ENCODE measurements at places on chromosomes 2 and 18.

DNA sequence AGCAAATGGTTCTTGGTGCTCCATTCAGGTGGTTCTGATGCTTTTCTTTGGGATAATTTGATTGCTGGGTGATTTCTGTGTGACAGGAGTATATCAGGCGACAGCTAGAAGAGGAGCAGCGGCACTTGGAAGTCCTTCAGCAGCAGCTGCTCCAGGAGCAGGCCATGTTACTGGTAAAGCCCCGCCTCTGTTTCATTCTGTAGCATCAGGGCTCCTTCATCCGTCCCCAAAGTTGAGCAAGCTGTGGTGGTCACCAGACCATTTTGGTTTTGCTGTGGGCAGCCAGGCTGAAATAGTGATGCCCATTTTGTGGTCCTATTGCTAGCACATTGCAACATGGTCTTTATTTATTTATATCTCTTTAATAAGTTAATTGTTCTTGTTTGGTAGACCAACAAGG lies 132.8 kb upstream of the IL1R2 start:
- no peak for DNase-seq

- DNase-seq = no peak
Measured at GRCh38 chr2:237446338-237446665, 32.3 kb upstream of the COL6A3 start.

DNA sequence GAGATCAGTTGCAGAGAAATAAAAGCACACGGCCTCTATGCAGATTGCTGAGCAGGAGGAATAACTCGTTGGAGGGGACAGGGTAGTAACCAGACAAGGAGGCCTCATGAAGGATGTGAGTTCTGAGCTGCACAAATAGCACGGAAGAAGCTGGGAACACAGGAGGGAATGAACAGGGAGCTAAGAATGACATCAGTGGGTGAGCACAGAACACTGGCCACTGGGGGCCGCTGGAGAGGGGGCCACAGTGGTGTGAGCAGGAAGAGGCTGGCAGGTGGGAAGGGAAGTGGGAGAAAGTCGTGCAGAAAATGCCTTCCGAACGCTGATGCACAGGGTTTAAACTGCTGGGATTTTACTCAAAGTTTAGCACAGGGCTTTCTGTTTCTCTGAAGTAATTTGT lies 61.0 kb downstream of the ZAP70 start:
- no peak for DNase-seq

DNA sequence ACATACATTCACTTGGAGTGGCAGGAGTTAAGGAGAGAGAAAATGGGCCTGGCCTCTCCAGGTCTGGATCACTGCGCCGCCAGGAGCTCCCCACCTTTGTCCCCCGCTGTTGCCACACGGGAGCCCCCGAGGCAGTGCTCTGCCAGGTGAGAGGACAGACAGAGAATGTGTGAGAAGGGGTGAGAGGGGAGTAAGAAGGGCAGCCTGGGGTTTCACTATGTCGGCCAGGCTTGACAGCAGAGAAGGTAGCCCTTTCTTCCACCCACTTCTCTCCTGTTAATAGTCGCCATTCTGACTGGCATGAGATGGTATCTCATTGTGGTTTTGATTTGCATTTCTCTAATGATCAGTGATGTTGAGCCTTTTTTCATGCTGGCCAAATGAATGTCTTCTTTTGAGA lies 26.2 kb upstream of the ARHGEF4 start:
- DNase-seq = no peak

DNA sequence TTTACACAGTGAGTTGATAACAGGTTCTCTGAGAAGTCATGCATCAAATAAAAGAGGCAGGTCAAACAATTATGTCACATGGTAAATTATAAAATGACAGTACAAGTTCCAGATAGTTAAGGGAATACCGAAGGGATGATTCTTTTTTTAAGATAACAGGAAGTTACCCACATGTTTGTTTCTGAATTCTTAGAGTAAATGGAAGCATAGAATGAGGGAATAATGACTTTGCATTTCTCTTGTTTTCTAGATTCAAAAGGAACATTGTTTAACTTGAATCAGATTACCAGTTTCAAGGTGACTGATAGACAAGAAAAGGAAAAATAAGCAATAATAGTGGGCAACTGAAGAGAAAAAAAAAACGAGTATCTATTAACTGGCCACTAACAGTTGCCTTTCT lies 124.5 kb downstream of the MIB1 start:
- DNase-seq = peak; percentile 21

DNA sequence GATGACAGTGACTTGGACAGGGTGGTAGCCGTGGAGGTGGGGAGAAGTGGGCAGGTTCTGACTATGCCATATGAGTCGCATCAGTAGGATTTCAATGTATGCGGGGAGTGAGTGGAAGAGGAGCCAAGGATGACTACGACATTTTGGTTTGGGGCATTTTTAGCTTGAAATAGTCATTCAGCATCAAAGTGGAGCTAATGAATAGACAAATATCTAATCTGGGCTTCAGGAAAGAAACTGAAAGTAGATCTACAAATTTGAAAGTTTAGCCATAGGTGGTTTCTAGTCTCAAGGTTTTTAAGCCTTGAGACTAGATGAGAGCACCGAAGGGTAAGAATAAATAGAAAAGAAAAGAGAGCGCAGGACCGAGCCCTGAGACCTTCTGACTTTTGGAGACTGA lies 58.3 kb downstream of the FEZ2 start:
- DNase-seq = peak; percentile 78

DNA sequence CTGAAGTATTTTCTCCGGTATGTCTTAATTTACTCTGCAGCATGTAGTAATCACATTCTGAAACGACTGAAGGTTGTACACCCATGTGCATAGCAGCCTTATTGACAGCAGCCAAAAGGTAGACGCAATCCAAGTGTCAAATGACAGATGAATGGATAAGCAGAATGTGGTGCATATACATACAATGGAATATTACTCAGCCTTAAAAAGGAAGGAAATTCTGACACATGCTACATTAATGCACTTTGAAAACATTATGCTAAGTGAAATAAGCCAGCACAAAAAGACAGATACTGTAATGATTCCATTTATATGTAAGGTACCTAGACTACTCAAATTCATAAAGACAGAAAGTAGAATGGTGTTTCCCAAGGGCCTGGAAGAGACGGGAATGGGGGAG lies 88.0 kb upstream of the EFEMP1 start:
- DNase-seq = no peak

DNA sequence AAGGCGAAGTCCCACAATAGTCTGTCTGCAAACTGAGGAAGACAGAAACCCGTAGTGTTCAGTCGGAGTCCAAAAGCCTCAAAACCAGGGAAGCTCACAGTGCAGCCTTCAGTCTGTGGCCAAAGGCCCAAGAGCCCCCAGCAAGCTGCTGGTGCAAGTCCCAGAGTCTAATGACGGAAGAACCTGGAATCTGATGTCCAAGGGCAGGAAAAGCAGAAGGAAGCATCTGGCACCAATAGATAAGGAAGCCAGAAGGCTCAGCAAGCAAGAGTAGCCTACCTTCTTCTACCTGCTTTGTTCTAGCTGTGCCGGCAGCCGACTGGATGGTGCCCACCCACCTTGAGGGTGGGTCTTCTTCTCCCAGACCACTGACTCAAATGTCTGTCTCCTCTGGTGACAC lies 21.8 kb downstream of the CFAP210 start:
- no peak for DNase-seq

DNA sequence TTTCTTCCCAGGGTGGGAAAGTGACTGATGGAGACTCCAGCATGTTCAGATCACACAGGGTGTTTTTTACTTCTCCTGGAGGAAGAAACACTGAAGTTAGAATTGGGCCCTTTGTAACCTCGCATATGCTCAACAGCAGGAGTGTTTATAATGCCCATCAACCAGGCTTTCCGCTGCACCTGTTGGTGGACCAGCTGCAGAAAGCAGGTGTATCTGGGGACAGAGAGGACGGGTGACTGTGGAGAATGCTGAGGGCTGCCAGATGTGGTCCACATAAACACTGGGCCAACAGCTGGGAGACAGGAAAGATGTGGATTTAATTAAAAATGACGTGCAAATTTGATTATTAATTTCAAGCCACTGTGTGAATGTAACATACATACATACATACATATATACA lies 335.5 kb upstream of the SPRED2 start:
- no peak for DNase-seq

DNA sequence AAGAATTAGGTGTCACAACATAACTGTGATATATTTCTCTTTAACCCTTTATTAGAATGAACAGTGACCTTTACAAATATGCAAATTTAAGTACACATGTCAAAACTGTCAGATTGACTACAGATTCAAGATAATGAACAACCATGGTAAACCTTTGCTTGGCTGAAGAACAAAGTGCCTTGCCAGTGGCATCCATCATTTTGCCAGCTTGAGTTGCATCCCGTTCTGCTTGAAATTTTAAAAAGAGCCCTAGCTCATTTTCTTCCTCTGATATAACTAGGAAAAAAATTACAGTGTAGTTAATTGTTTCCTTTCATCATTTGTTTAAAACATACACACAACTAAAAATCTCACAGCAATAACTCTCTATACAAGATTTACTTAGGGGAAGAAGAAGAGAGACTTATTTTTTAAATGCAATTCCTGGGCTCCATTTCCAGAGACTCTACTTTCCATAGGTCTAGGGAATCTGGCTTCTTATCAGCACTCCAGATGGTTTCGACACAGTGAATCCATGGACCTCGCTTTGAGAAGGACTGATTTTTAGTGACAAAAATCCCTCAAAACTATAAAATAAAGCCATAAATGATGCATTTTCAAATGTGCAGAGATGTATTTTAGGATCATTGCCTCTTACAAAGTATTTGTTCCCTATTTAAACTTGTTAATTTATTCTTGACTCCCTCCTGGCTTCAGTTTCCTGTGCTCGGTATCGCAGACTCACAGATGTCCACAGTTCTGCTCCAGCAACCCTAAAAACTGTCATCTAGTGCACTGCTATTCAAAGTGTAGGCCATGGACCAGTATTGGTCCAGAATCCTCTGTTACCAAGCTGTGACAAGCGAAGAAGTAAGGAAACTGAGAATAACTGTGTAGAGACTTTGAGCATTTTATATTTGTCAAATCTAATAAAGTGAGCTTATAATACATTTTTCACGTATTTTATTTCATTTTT lies 50.1 kb downstream of the ICA1L start:
- no peak for DNase-seq

- peak; percentile 53 for DNase-seq
Measured at GRCh38 chr2:144374163-144374661, 145.7 kb downstream of the ZEB2 start.

GRCh38 chr2:15273452-15273851 lies 287.7 kb downstream of the NBAS start:
- DNase-seq = no peak

- DNase-seq = no peak
Measured at GRCh38 chr2:231512222-231512621, 18.0 kb downstream of the NMUR1 start.

- DNase-seq = no peak
Measured at GRCh38 chr2:133675-134593, 87.6 kb upstream of the FAM110C start.

- DNase-seq = peak; percentile 32
Measured at GRCh38 chr2:166091439-166091838, 36.4 kb downstream of the SCN1A start.

- DNase-seq = no peak
Measured at GRCh38 chr2:128514555-128514955, 195.9 kb upstream of the HS6ST1 start.

DNA sequence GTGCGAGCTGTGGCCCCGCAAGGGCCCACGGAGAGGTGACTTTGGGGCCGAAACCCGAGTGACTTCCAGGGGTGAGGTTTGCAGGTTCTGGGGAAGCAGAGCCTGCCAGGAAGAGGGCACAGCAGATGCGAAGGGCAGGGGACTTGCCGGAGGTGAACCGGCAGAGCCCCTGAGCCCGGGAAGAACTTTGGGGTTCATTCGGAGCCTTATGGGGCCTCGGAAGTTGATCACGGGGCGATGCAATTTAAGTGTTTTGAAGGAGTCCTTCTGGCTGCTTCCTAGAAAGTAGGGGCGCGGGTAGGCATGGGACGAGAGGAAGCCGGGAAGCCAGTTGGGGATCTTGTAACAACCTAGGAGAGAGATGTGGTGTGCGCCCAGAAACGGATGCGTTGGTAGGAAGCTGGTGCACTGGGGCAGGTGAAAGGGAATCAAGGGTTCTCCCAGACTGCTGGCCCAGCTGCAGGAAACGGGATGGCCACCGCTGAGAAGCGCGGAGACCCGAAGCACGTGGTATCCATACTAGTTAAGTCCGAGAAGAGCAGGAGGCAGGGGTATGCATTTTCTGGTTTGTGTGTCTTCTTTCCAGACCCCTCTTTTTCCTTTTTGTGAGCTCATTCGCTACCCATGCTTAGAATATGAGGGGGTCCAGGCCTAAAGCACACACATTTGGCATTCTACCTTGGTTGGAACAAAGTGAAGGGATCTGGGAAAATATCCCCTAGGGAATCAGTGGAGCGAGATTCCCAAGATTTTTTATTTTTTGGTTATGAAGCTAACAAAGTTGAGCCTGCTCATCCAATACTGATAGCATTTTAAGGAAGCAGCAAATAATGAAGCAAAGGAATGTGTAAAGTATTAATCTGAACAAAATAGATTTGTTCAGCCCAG lies 758 bp downstream of the SCLY start:
- peak; percentile 33 for DNase-seq

- DNase-seq = no peak
Measured at GRCh38 chr2:121189011-121189410, 96.0 kb downstream of the TFCP2L1 start.

Data from IMR-90 (cell line).